ENCODE measurements at places on chromosomes 5 and 9.
A peak's percentile ranks its signal among the peaks of the same experiment; 100 is the strongest.

DNA sequence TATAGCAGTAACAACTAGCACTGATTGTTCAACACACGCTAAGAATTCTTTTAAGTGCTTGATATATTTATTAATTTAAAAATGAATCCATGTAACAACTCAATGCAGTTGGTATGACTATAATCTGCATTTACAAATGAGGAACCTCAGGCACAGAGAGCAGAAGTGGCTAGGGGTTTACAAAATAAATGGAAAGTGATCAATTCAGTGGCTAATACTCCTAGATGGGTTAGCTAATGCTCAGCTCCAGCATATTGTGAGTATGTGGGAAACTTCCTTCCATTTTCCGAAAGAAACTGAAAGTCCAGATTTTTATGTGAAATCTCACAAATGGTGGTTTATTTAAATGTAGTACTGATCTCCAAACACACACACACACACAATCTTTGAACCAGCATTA is 128.0 kb downstream of the RFX3 start:
- DNase-seq: no peak

- no peak for DNase-seq
Measured at GRCh38 chr5:22852807-22853660, at the start of gene CDH12. TSS of gene CDH12 (minus strand) at chr5:22853344.

DNA sequence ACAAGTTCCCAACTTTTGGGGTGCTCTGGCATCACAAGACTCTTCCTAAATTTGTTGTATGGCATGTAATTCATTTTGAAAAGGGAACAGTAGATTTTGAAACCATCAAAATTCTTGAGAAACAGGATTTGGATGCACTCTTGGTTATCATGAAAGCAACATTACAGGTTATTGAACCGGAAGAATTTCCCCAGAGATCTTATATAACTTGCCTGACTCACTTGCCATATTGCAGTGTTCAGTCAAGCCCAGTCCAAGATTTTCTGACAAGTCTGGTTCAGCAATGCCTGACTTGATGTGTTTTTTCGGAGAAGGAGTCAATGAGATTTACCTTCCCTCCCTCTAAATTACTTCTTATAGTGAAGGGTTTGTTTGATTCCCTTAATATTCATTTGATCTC is 32.0 kb downstream of the SMIM15 start:
- DNase-seq: no peak

DNA sequence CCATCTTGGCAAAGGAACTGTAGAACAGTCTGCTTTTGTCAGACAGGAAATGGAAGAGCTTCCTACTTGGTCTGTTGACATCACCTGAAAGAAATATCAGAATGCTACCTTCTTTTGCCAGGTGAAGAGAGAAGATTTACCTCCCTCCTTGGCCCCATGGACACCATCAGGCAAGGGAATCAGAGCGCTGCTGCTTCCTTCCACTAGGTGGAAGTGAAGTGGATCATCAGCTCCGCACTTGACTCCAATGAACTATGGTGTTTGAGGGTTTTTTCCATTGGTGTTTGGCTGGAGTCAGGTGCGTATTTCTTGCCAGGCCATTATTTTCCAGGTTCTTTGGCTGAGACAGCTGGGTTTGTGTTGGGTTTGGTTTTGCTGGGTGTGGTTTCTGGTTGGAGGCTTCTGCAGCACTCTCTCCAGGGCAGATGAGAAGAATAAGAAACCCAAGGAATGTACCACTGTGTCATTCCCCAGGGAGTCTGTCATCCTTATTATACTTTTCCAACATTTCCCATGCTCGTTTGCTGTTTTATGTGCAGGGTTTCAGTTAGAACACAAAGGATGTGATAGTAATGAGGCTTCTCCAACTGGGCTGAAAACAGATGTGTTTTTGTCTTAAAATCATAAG is 12.4 kb downstream of the SPATA31E1 start:
- peak; percentile 52 for DNase-seq

- no peak for DNase-seq
Measured at GRCh38 chr9:27945386-27945785, 372.1 kb upstream of the C9orf72 start.
